Common myeloid progenitor, CD34-positive (primary cell): ENCODE measurements at places on chromosomes 7 and 10.
A peak's percentile ranks its signal among the peaks of the same experiment; 100 is the strongest.

DNA sequence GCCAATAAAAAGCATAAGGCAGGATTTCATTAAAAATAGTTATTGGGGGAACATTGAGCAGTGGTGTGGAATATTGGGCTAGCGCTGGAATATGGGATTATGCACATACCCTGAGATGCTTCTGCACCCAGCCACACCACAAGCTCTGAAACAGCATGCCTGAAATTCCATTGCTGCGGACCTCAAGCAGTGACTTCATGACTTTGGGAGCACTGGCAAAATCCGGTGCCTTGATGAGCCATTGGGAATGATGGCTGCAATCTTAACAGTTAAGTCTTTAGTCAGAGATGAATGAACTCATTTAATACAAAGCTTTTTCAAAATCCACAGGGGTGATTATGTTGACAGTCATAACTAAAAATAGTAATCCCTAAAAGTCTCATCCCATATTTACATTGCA is 274.7 kb upstream of the MTPN start:
- no peak for DNase-seq

- peak; percentile 79 for DNase-seq
Observed at GRCh38 chr7:117008886-117009531, 55.7 kb downstream of the ST7 start.

GRCh38 chr7:150405584-150406311 is 26.6 kb downstream of the ZNF775 start:
- no peak for DNase-seq

DNA sequence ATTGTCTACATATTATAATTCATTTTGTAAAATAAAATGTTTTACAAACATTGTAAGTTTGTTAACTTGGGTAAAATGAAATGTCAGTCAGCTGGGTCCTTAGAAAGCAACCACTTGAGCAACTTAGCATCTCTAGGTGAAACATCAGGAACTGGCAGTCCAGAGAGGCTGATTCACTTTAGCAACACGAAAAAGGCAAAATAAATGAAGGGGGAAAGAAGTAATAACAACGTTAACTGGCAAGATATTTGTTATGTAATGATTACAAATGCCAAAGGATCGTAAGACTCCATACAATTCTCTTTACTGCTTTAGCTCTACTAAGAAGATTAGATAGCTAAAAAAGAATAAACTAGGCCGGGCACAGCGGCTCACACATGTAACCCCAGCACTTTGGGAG is 5.0 kb downstream of the PDZD8 start:
- DNase-seq: no peak

DNA sequence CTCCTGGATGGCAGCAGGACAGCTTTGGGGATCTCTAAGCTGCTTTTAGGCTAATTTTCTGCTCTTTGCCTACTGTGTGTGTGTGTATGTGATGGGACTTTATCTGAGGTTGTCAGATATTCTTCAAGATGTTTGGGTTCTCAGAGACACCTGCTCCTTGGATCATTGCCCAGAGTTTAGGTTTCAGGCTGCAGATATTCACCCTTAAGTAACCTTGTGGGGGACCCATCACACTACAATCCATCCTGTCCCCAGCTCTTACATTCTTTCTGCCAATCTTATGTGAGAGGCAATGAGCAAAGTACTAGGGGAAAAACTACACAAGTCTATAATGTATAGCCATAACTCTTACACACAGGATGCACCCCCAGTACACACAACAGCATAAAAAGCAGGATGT is 263.0 kb upstream of the ZWINT start:
- DNase-seq: no peak

DNA sequence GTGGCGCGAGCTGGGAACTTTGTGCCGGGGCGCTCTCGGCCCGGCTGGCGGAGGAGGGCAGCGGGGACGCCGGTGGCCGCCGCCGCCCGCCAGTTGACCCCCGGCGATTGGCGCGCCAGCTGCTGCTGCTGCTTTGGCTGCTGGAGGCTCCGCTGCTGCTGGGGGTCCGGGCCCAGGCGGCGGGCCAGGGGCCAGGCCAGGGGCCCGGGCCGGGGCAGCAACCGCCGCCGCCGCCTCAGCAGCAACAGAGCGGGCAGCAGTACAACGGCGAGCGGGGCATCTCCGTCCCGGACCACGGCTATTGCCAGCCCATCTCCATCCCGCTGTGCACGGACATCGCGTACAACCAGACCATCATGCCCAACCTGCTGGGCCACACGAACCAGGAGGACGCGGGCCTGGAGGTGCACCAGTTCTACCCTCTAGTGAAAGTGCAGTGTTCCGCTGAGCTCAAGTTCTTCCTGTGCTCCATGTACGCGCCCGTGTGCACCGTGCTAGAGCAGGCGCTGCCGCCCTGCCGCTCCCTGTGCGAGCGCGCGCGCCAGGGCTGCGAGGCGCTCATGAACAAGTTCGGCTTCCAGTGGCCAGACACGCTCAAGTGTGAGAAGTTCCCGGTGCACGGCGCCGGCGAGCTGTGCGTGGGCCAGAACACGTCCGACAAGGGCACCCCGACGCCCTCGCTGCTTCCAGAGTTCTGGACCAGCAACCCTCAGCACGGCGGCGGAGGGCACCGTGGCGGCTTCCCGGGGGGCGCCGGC is 870 bp downstream of the FZD1 start:
- DNase-seq: peak; percentile 79

- DNase-seq: no peak
Observed at GRCh38 chr7:144853542-144853941, 17.7 kb upstream of the TPK1 start.

- peak; percentile 35 for DNase-seq
Observed at GRCh38 chr7:47088329-47089067, 493.4 kb downstream of the TNS3 start.

DNA sequence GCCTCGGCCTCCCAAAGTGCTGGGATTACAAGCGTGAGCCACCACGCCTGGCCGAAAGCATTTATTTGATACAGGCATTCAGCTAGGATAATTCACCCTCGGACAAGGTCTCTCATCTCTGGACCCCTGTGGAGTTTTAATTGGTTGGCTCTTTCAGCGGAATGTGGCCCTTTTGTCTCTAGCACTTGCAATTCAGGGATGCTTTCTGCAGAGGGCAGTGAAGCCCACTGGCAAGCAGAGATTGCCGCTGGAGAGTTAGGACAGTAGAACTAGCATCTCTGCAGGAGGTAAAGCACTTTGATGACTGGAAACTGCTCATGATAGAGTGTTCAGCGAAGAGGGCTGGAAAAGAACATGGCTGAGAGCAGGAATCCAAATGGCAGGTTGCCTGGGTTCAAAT is 62.0 kb downstream of the SUFU start:
- DNase-seq: no peak

GRCh38 chr7:34357068-34357467 is 300.9 kb upstream of the NPSR1 start:
- DNase-seq: no peak

GRCh38 chr10:99041468-99041867 is 194.2 kb downstream of the HPSE2 start:
- DNase-seq: no peak

DNA sequence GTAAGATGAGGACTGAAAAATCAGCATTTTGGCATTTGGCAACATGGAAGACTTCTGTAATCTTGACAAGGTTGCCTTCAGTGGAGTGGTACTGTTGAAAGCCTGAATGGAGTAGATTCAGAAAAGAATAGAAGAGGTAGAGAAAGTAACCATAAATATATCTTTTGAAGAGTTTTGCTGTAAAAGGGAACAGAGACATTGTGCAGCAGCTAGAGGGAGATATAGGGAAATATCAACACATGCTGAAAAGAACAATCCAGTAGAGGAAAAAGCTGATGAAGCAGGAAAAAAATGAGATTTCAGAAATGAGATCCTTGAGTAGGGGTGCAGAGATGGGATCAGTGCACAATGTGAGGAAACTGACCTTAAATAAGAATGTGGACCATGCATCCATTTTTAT is 60.0 kb downstream of the RAPGEF5 start:
- DNase-seq: no peak

DNA sequence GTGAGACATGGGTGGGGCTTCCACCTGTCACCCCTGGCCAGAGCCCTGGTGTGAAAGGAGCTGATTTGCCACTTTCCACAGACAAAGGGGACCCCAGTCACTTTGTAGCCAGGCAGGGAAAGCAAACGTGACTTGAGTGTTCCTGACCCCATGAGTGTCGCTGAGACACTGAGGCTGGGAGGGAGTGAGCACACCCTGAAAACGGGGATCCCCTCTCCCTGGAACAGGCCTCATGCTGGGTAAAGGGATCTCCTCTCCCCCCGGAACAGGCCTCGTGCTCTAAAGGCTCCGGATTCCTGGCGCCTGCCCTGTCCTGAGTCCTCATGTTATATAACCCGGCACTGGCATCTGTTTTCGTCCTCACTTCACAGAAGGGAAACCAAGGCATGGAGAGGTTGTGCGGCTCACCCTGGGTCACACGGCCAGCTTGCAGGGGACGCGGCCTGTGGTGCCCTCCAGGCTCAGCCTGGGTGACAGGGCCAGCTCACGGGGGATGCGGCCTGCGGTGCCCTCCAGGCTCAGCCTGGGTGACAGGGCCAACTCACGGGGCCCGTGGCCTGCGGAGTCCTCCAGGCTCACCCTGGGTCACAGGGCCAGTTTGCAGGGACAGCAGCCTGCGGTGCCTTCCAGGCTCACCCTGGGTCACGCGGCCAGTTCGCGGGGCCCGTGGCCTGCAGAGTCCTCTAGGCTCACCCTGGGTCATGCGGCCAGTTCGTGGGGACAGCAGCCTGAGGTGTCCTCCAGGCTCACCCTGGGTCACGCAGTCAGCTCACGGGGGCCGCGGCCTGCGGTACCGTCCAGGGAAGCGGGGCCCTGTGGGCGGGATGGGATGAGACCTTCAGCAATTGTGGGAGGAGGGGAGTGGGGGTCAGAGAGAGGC is 104.7 kb downstream of the PDGFA start:
- DNase-seq: no peak

DNA sequence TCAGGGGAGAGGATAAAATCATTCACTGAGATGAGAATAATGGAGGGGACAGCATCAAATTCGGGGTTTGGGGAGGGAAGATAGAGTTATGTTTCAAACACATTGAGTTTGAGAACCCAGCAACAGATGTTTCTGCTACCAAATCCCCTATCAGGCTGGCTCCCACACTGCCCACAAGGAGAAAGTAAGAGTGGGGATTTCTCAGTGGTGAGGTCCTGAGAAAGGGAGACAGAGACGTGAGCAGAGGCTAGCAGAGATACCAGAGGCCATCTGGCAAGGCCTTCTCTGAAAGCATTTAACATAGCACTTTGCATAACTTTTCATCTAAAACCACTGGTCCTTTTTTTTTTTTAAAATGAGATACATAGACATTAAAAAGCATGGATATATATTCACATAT is 7.8 kb upstream of the SLF2 start:
- no peak for DNase-seq

DNA sequence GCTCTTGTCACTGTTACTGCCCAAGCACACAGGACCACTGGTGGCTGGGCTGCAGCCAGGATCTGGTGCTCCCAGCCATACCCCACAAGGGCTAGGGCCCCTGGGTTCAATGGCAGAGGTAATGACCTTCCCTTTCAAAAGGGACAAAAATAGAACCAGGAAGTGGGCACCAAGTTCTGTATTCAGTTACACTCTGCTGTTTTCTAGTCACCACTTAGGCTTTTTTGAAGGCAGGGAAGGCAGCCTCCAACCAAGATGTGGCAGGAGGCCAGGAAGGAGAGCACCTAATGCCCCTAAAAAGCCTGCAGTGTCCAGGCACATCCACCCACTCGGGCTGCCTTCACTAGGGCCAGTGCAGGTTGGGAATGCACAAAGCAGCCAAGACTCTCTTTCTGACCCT is 47.8 kb downstream of the NOD1 start:
- DNase-seq: peak; percentile 33

DNA sequence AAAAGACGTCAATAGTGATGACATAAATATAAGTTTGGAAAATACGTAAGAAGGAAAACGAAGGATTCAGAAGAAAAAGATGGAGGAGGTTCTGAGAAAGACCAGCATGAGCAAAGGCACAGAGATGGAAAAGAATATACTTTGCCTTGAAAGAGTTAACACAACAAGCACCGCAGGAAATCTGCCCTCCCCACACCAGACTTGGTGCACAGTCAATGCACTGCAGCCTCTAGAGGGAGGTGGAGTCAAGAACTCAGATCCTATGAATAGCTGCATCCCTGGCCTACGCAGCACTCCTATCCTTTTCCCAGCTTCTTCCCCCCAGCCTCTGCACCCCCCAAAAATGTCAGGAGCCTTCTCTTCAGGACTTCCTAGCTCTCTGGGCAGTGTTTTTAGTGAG is 1370.6 kb upstream of the LRRTM3 start:
- no peak for DNase-seq

DNA sequence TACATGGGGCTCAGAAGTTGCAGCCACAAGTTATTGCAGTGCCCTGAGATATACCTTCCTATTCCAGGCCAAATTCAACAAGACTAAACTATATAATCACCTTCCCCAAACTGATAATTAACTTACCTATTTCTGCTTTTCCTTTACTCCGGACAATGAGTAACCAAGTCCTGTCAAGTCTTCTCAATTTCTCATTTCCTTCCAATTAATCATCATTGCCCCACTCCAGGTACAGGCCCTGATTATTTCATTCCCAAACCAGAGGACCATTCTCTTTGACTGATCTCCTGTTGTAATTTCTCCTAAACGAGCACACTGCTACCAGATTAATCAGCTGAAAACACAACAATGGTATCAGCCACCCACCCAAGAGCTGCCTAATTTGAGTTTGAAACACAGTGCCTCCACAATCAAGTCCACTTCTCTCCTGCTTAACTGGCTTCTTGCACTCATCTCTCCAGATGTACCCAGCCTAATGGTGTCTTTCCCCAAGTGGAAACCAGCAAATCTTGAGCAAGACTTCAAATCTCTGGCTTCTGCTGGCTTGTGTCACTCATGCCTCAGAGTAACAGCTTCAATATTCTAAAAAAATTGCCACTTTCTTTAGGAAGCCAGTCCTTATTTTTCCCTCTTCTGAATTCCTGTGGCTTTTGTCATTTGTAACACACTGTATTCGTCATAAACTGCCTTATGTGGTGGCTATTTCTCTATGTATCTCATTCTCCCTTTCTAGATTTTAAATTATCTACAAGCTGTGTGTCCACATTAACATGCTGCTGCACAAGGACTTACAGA is 89.1 kb downstream of the CDK6 start:
- DNase-seq: no peak

- DNase-seq: no peak
Observed at GRCh38 chr7:78329001-78329655, 530.6 kb downstream of the PHTF2 start.

- peak; percentile 71 for DNase-seq
Observed at GRCh38 chr10:104351061-104351702, 2.5 kb upstream of the CFAP58 start.

GRCh38 chr10:79391231-79392019 is 44.2 kb downstream of the PPIF start:
- DNase-seq: no peak
